Stimulated activated naive CD8-positive, alpha-beta T cell treated with anti-CD3 and anti-CD28 coated beads, Interleukin-15, amount 100 ng/mL, for 72 hours (primary cell): ENCODE measurements at places on chromosomes 13 and 19.

GRCh38 chr13:76958841-76959432, 10.6 kb downstream of the ACOD1 start:
- no peak for DNase-seq

DNA sequence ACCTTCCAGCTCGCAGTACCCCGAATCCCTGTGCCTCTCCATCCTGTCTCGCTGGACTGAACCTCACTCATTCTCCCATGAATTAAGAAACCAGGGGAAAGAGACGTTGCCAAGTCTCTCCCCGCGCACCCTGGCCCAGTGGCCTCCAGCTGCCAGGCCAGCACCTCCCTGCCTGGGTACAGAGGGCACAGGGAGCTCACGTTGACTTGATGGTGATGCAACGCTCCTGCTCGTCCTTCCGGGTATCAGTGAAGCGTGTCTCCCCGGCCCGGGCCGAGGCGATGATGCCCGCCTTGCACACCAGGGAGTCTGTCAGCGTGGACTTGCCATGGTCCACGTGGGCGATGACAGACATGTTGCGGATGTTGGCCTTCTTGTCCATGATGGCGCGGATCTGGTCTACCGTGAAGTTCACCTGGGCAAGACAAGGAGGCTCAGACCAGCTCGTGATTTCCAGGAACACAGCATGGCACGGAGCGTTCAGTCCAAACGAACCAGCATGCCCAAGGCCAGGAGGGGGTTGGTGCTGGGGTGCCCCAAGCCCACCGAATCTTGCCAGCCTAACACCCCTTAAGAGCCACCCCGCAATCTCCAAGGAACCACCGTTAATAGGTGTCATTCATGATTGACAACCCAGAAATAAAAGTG, 1.2 kb downstream of the EEF2 start:
- DNase-seq: peak; percentile 27

GRCh38 chr19:4399812-4400134, 574 bp downstream of the SH3GL1 start:
- no peak for DNase-seq

GRCh38 chr13:53138376-53139036, 109.9 kb downstream of the OLFM4 start:
- no peak for DNase-seq

DNA sequence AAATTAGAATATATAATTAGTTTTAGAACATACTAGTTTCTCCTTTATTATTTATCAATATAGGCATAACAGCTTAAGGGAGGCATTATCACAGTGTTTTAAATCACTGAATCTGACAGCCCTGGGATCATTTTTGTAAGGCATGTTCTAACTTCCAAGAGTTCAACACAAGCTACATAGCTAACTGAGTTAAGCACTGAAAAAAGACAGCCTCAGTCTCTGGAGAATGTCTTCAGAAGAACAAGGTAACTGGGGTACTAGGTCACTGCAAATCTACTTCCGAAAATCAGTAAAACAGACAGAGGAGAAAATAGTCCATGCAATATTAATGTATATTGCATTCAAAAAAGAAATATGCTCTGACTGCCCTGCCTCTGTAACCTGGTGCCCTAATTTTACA, 502.1 kb downstream of the RFC3 start:
- no peak for DNase-seq

- DNase-seq: no peak
These were observed 47.8 kb downstream of the UBL3 start for GRCh38 chr13:29802621-29803020.
